Keratinocyte (primary cell): ENCODE measurements at places on chromosomes 13 and 19.

DNA sequence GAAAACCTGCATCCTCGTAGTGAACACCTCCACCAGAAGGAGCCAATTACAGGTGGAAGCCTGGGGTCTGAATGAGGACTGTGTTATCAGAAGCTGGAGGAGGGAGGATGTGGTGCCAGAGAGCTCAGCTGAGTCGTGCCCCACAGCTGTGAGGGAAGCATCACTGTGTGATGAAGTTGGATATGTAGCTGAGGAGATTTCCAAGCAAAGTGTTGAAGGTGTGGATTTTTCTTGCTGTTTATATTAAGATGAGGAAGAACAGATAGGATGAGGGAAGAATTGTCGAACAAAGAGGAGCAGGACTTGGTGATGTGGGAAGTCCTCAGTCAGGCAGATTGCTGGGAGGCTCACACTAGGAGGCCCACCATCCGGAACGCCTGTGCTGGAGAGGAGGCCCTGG lies 4.4 kb downstream of the RAB20 start:
- no peak for DNase-seq
- H3K36me3 ChIP-seq, result no peaks in the 10 kb centered on the region
- no peak overlapping the region for H3K27ac ChIP-seq
- H3K4me1 ChIP-seq, result peaks cover 16% of the 10 kb centered on the region

DNA sequence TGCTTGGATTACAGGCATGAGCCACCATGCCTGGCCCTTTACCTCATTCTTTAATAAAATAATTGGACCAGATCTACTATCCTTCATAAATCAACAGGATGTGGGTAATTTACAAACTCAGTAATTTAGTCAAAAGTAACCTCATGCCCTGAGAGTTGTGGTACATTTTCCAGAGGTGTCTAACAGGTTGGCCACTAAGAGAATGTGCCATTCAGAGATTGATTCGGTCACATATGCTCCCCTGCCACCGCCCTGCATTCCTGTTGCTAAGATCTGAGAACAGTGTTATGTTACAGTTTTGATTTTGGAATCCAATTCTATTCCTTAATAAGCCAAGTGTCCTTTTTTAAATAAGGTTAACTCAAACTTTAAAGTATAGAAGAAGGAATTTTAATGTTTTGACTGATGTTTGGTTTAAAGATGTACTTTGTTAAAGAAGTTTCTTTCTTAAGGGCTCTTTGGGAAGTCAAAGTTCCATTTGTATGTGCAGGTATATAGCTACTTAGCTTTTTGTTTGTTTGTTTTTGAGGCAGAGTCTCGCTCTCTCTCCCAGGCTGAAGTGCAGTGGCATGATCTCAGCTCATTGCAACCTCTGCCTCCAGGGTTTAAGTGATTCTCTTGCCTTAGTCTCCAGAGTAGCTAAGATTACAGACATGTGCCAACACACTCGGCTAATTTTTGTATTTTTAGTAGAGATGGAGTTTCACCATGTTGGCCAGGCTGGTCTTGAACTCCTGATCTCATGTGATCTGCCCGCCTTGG lies 29.2 kb downstream of the PHF11 start:
- H3K27ac ChIP-seq, result no peak overlapping the region
- no peak for DNase-seq
- H3K36me3 ChIP-seq, result peaks cover 5% of the 10 kb centered on the region

DNA sequence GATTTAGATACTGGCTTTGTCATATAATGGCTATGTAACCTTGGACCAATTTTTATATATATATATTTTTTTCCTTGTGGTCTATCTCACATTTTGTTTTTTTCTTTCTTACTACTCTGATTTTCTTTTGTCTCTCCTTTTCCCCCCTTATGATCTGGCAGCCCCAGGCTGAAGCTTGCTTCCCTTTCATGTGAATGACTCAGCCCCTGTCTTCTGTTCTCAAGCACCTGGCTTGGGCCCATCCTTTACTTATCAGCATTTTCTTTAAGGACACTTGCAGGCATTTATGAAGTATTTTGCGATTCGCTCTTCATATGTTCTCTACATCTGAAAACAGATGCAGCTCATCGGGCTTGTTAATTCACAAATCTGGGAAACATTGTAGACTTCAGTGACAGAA lies 163.6 kb downstream of the SPRY2 start:
- no peak overlapping the region for H3K4me3 ChIP-seq
- peaks cover 3% of the 10 kb centered on the region for H3K4me1 ChIP-seq
- H3K27me3 ChIP-seq, result no peaks in the 10 kb centered on the region
- DNase-seq, result peak; percentile 5
- H3K27ac ChIP-seq, result no peak overlapping the region

DNA sequence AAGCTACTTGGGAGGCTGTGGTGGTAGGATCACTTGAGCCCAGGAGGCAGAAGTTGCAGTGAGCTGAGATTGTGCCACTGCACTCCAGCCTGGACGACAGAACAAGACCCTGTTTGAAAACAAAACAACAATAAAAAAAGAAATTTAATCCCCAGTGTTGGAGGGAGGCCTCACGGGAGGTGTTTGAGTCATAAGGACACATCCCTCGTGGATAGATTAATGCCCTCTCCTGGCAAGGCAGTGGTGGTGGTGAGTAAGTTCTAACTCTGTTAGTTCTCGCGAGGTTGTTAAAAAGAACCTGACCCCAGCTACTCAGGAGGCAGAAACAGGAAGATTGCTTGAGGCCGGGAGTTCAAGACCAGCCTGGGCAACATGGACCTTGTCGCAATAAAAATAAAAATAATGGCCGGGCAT lies 27.6 kb upstream of the SIN3B start:
- DNase-seq, result no peak
- no peaks in the 10 kb centered on the region for H3K36me3 ChIP-seq
- no peaks in the 10 kb centered on the region for H3K27me3 ChIP-seq
- H3K4me3 ChIP-seq, result no peak overlapping the region

DNA sequence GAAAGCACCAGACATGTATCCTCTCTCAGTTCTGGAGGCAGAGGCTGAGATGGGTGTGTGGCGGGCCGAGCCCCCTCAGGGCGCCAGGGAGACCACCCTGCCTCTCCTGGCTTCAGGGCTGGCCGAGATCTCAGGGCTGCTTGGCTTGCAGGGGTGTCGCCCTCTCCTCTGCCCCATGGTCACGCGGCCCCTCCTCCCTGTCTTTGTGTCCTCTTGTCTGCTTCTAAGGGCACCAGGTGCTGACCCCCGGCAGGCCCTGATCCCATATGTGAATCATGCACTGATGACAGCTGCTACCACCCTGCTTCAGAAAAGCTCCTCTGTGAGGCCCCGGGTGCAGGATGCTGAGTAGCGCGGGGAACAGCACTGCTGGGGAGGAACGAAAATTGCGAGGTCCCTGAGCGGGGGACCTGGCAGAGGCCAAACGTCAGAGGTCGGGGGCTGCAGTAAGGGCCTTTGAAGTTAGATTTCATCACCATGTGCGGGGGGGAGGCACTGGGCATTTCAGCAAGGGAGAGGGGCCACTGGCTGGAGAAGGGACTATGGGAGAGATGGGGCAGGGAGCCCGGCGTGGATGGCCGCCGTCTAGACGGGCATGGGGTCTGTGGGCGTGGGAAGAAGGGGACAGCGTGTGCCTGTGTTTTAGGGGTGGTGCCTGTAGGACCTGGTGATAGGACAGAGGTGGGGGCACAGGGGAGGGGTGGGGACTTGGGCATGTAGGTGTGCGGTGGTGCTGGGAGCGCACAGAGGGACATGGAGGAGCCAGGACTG lies 125.2 kb downstream of the KDM4B start:
- H3K36me3 ChIP-seq, result no peaks in the 10 kb centered on the region
- no peaks in the 10 kb centered on the region for H3K27me3 ChIP-seq
- no peaks in the 10 kb centered on the region for H3K4me1 ChIP-seq
- no peak overlapping the region for H3K27ac ChIP-seq

DNA sequence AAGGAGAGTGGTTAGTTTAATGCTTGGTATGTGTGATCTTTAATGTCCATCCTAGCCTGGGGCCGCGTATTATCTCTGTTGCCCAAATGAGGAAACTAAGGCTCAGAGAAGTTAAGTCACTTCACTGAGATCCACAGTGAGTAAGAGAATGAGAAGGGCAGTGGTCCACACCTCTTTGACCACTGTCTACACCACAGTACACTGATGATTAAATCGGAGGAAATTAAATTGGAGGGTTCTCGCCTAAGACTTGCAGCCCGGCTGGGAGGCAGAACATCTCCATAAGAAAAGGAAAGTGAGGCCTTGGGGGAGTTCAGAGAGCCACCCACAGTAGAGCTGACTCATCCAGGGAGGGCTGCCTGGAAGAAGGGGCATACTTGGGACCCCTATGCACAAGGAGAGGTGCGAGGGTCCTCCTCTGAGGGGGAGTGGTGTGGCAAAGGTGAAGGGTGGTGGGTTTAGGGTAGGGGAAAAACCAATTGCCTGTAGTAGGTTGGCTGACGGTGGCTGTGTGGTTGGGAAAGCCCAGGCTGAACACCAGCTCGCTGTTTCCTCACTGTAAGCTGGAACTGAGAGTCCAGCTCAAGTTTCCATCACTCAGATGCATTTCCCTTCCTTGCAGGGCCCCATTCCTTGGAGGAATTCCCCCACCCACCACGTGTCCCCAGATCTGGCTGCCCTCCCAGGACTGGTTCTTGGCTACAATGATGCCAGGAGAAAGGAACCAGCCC lies 15.0 kb upstream of the DHRS12 start:
- no peak overlapping the region for H3K4me3 ChIP-seq
- no peak overlapping the region for H3K27ac ChIP-seq
- H3K27me3 ChIP-seq, result peaks cover 24% of the 10 kb centered on the region
- H3K4me1 ChIP-seq, result peaks cover 25% of the 10 kb centered on the region
- no peak for DNase-seq

- H3K27me3 ChIP-seq, result no peaks in the 10 kb centered on the region
- DNase-seq, result no peak
- no peaks in the 10 kb centered on the region for H3K4me1 ChIP-seq
- no peak overlapping the region for H3K4me3 ChIP-seq
- H3K36me3 ChIP-seq, result no peaks in the 10 kb centered on the region
Measured at GRCh38 chr19:22627526-22627925, 6.6 kb upstream of the ZNF492 start.

DNA sequence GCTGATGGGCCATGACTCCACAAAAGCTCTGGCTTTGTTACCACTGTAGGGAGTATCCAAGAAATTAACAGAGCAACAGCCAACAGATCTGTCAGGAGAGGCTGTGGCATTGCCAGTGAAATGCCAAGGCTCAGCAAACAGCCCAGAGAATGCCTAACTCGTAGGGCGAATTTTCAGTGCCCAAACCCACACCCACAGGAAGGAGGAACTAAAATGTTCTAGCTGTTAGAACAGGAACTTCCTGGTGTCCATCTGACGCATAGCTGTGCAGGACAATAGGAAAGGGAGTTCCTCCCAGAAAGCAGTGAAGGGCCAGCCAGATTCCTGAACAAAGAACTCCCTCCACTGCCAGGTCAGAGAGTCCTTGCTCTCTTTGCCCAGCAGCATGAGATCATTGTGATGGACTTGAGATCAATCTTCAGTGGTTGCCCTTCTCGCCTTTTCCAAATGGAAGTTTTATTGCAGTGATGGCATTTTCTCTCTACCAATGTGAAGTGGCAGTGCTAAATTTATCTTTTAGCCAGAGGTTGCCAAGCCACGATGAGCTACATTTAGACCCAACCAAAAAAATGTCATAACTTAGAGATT lies 224.2 kb upstream of the STARD13 start:
- H3K27ac ChIP-seq, result no peak overlapping the region
- no peaks in the 10 kb centered on the region for H3K27me3 ChIP-seq
- no peak for DNase-seq
- no peak overlapping the region for H3K4me3 ChIP-seq

GRCh38 chr13:104011505-104012241 lies 945.5 kb upstream of the SLC10A2 start:
- H3K36me3 ChIP-seq, result no peaks in the 10 kb centered on the region
- H3K4me1 ChIP-seq, result no peaks in the 10 kb centered on the region
- no peak overlapping the region for H3K27ac ChIP-seq
- H3K27me3 ChIP-seq, result no peaks in the 10 kb centered on the region
- no peak overlapping the region for H3K4me3 ChIP-seq
